ENCODE measurements at places on chromosomes 6 and 20.

GRCh38 chr6:132962936-132963868 lies 148.8 kb downstream of the RPS12 start:
- peak; percentile 71 for DNase-seq

DNA sequence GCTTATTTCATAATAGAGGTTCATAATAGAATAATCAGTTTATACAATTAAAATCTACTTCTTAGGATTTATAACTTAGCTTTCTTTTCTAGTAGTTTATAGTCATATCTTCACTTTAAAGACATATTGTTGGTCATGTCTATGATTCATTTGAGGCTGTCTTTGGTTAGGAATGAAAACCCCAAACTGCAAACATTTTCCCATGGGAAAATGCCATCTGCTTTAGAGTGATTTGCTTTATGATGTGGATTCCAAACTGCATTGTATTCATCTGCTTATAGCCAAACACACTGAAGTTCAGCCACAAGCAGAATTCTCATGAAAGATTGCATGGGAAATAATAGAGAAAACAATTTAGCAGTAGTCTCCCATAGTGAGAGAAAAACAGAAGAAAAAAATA lies 128.0 kb downstream of the RFPL4B start:
- no peak for DNase-seq

GRCh38 chr6:1016329-1017302 lies 295.3 kb upstream of the FOXQ1 start:
- no peak for DNase-seq

DNA sequence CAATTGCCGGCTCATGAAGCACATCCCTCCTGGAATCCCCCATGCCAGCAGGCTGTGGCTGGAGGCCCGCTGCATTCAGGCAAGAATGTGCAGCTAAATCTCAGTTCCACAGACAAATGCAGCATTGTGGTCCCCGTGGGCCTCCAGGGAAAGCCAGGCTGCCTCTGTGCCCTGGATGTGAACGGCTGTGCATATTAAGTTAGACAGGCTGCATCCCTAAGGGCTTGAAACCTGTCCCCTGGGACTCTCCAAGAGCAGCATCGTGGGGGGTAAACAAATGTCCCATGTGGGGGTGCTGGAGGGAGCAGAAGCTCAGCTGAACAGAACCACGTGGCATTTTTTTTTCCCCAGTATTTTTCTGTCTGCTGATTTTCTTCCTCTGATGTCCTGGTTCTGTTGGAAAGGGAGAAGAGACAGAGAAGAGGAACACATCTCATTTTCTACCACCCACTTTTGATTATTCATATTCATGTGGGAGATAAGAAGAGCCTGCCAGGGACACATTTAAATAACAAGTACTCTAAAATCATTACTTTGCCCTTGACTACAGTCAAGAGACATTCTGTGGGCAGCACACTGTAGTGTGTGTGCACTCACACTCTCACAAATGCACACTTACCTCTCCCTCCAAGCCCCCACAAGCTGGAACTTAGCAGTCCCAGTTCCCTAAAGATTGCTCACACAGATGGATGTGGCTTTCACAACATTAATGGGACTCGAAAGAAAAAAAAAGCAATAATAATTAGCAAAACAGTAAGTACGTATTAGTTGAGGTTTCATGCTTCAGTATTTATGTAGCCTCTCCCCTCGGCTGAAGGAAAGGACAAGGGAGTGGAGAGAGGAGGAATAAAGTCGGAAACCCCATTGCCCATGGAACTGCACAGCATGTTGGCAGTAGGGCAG lies 16.9 kb downstream of the GFOD1 start:
- no peak for DNase-seq

GRCh38 chr20:48669946-48670605 lies 157.7 kb downstream of the PREX1 start:
- DNase-seq, result no peak
